ENCODE measurements at places on chromosomes 6 and 20.

DNA sequence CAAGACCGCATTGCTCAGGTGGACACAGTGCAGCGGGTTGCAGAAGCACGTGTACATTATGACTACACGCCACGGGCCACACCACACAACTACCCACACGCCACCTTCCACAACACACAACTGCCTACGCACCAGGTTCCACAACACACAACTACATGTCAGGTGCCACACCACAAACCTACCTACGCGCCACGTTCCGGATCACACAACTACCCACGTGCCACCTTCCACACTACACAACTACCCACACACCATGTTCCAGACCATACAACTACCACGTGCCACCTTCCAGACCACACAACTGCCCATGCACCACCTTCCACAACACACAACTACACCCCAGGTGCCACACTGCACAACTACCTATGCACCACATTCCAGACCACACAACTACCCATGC, 20.5 kb downstream of the THBS2 start:
- DNase-seq = no peak

DNA sequence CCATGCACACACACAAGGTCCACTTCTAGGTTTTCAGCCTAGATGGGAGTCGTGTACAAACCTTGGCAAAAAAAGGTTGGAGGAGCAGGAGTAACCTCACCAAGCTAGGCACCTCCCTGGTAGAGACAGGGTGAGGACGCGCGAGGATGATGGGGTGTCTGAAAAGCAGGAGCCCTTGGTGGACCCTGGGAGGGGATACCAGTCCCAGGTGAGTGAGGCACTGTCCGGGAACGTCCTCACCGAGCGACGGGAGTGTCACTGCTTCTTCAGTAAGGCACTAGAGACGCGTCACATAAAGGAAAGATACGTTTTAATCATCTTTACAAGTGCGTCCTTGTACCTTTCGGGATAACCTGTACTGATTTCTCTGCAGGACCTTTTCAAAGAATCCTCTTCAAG, 29.4 kb upstream of the ZBP1 start:
- no peak for DNase-seq

DNA sequence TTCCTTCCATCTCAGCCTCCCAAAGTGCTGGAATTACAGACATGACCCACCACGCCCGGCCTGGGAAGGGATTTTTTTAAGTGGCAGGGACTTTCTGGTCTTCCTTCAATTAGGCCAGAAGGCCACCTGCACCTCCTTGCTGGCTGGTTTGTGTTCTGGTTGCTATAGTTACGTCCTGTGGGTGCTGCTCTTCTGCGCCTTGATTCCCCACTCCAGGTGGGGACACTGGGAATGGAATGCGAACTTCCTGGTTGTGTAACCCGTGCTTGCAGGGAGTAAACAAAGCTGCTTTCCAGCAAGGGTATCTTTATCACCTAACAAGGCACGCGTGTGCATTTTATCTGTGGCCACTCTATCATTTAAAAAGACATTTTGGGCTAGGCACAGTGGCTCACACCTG, 117.7 kb downstream of the PLEKHG1 start:
- DNase-seq = no peak

DNA sequence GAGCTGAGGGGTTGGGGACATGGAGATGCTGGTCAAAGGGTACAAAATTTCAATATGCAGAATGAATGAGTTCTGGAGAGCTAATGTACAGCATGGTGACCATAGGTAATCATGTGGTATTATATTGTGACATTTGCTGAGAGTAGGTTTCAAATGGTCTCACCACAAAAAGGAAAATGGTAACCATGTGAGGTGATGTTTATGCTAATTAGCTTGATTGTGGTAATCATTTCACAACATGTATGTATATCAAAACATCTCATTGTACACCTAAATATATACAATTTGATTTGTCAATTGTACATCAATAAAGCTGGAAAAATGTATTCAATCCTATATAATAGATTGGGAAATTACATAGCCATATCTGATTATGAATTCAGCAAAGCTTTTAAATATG, 29.5 kb upstream of the TMEM14A start:
- DNase-seq = no peak

DNA sequence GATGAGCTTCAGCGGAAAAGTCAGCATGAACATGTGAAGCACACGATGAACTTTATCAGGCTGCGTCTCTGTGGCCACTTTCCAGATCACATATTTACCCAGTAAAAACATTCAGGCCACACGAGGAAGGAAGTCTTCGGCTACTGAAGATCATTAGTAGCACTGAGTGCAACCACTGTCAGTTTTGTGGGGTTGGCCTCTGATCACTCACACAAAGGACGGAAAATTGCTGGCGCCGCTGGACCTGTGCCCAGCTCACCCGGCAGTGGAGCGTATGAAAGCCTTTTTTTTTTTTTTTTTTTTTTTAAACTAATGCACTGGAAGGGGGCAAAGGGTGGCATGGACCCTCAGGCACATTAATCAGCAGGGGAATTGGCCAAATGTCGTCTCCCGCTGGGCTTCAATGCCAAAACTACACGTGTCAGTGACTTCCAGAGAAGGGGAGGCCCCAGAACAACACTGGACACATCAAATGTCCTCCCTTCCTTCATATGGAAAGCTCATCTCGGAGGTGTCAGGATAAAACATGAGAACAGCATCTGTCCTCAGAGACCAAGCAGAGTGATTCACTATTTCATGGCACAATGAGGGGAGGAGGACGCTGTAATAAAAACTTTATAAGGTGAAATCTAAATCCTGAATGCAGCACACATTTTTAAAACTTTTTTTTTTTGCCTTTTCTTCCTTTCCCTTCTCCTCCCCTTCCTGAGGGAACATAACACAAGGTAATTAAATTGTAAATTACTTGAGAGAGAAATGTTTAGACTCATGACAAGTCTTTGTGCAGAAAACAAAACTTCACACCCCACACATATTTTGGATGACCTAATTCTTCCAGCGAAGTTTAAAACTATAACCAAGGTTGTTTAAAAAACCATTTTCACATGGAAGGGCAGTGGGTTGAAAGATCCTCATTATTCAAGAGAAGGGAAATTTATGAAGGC, 223.4 kb downstream of the FOXC1 start:
- DNase-seq = no peak
